NCI-H1417 (cell line): ENCODE measurements at places on chromosomes 1 and 21.

- DNase-seq: no peak
Observed at GRCh38 chr1:100528871-100529270, 9.1 kb upstream of the GPR88 start.

DNA sequence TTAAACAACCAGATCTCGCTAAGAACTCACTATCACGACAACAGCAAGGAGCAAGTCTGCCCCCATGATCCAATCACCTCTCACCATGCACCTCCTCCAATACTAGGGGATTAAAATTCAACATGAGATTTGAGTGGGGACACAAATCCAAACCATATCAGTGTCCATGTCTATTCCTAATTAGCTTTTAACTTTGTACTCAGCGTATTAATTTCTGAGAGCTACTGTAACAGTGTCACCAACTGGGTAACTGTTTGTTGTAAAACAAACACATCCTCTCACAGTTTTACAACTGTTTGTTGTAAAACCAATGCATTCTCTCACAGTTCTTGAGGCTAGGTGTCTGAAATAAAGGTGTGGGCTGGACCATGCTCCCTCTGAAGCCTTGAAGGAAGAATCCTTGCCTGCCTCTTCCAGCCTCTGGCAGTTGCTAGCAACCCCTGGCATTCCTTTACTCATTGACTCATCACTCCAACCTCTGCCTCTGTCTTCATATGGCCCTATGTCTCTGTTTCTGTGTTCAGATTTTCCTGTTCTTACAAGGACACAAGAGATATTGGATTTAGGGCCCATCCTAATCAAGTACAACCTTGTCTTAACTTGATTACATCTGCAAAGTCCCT lies 121.2 kb downstream of the LTN1 start:
- DNase-seq: no peak

DNA sequence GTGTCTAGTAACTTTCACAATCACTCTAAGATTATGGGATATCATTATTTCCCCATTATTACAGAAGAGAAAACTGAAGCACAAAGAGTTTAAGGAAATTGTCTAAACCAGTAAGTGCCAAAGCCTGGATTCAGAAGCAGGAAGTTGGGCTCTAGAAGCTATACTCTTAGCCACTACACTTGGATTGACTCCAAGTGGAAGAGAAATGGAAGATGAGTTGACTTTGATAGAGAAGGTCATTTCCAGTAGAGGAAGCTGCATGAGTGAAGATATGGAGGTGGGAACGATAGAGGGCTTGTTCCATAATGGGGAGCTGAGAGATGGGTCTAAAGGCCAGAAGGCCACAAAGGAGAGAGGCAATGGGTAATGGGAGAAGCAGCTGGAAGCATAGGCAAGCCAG lies 11.7 kb upstream of the TDRD10 start:
- DNase-seq: no peak

GRCh38 chr1:98044766-98045165 lies 123.9 kb upstream of the DPYD start:
- DNase-seq: no peak

GRCh38 chr1:110859062-110859461 lies 13.9 kb upstream of the CD53 start:
- DNase-seq: no peak

DNA sequence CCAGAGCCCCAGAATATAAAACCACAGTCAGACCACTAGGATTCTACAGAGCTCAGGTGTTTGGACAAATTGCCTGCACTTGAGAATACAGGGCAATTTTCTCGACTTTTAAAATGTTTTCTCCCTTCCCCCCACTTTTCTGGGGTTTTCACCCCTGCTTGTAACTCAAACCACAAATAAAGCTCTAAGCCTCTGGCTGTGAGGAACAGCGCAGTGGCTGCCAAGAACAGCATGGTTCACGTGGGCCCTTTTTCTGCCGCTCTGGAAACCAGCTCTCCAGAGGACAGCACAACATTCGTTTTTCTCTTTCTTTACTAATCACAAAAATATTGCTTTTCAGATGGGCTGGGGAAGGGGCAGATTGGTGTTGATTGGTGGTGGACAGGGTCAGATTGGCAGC lies 102.2 kb upstream of the JUN start:
- no peak for DNase-seq

DNA sequence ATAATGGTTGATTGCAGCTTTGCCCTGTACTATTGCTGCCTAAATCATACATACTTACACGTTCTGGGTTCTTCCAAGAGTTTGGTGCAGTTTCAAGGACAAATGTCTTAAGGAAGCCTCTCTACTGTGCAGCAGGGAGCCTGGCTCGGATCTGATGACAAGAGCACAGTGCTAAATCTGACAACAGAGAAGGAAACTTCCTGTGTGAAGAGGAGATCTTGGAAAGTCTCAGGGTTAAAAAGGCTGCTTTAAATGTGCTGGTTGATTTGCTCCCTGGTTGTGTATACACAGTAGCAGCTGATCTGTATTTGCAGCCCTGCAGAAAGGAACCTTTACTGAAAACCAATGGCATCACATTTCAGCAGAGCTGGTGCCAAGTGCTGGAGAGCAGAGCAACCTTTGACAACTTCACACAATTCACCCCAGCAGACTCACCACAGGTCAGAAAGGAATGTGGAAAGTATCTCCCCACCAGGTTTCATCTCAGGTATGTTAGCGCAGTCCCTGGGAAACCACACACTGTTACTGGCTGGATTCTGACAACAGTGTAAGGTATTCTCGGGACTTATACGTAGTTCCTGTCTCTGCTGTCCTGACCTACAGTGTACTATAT lies 355.0 kb upstream of the ESRRG start:
- peak; percentile 24 for DNase-seq

GRCh38 chr1:235011599-235012435 lies 116.8 kb downstream of the TOMM20 start:
- no peak for DNase-seq

DNA sequence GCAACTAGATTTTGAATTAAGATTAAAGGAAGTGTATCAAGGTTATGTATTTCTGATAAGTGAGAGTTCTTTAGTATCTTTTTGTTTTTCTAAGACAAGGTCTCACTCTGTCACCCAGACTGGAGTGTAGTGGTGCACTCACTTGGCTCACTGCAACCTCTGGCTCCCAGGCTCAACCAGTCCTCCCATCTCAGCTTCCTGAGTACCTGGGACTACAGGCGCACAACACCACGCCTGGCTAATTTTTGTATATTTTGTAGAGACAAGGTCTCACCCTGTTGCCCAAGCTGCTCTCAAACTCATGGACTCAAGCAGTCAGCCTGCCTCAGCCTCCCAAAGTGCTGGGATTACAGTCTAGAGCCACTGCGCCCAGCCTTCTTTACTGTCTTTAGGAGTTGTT lies 33.7 kb downstream of the DHX9 start:
- DNase-seq: no peak

- DNase-seq: no peak
Observed at GRCh38 chr1:12490532-12491142, 127.4 kb downstream of the DHRS3 start.

DNA sequence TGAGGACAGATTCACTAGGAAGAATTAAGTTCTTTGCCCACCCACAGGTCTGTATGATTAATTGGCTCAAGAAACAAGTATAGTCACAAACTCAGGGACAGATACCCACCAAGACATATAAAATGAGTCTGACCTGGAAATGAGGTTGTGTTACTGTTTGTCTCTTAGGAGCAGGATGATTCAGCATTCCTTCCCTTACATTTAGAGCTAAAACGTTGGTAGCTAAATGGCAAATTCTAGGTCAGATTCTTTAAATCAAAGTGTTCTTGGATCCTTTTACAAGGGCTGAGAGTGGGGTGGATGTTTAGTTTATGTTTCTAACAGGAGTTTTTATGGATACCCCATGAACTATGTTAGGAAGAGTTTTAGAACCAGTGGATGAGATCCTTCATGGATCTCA lies 4.7 kb downstream of the RIMKLA start:
- no peak for DNase-seq

DNA sequence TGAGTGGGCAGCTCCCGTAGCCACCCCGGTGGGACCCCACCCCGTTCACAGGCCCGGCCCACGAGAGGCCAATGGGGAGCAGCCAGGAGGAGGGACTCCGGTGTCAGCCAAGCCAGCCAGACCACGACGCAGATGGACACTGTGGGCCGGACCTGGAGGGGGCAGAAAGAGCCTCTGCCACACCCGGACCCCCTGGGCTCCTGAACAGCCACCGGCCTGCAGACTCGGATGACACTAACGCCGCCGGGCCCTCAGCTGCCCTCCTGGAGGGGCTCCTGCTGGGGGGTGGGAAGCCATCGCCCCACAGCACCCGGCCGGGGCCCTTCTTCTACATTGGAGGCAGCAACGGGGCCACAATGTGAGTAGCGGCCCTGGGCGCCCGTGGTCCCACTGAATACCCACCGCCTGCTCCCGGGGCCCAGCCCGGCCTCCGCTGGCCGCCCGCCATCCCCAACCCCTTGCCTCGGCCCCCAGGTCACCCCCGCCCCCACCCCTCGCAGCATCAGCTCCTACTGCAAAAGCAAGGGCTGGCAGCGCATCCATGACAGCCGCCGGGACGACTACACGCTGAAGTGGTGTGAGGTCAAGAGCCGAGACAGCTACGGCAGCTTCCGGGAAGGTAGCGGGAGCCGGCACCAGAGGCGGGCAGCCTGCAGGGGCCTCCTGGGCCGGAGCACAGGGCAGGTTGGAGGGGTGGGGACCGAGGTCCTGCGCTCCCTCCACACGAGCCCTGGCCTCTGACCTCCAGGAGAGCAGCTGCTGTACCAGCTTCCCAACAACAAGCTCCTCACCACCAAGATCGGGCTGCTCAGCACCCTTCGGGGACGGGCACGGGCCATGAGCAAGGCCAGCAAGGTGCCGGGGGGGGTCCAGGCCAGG lies 6.5 kb downstream of the TTLL10 start:
- no peak for DNase-seq

DNA sequence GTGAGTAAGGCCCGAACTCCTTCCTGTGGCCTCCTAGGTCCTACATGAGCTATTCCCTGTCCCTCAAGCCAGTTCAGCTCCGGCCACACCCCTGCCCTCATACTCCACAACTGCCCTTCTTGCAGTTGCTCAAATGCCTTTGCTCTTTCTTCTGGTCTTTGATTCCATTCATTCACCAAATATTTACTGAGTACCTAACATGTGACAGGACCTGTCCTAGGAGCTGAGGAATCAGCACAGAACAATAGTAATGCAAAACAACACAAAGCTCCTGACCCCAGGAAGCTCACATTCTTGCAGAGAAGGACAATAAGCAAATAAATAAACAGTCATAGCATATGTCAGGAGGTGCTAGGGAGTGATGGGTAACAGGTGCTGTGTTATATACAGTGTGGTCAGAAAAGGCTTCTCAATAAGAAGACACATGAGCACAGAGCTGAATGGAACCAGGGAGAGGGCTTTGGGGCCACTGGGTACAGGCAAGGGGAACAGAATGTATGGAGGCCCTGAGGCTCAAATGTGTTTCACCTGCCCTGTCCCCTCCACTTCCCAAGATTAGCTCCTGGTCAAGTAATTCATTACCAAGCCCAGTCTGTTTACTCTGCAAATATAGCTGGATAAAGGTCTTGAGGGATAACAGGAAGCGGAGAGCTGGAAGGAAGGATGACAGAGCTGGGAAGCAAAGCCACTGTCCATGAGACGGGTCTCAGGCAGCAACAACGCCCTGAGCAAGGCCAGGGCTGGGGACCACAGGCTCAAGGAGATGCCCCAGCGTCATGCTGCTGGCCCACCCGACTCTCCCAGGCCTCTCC lies 145.1 kb downstream of the CSMD2 start:
- DNase-seq: no peak

DNA sequence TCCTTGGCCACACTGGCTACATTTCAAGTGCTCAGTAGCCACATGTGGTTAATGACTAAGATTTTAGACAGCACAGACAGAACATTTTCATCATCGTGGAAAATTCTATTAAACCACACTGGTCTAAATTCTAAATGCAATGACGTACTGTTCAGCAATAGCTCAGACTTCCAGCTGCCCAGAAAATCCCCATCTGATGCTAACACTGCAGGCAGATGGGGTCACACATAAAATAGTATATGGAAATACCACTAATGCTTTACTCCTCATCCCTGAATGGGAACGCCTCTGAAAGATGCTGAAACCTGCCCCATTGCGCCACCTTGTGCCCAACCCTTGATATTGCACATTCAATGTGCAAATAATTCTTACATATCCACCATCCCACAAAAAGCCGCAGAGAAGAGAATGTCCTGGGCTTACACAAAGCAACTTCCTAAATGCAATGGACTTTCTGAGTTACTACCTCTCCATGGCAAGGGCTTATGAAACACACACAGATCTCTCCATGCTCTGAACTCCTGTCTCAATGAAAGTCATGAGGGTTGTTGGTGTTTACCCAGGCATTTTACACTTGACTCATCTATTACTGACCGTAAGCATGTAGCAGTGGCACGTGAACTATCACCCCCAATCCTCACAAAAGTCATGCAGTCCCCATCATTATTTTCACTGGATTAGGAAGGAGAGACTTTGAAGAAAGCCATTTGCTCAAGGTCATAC lies 20.3 kb upstream of the SLC5A9 start:
- peak; percentile 85 for DNase-seq

GRCh38 chr1:245501633-245502032 lies 346.8 kb downstream of the KIF26B start:
- no peak for DNase-seq

- DNase-seq: no peak
Observed at GRCh38 chr1:119391749-119392148, 23.2 kb downstream of the HAO2 start.

- peak; percentile 68 for DNase-seq
Observed at GRCh38 chr1:147611021-147611426, 59.3 kb downstream of the ACP6 start.

- no peak for DNase-seq
Observed at GRCh38 chr1:151729966-151730291, 8.6 kb downstream of the RIIAD1 start.

DNA sequence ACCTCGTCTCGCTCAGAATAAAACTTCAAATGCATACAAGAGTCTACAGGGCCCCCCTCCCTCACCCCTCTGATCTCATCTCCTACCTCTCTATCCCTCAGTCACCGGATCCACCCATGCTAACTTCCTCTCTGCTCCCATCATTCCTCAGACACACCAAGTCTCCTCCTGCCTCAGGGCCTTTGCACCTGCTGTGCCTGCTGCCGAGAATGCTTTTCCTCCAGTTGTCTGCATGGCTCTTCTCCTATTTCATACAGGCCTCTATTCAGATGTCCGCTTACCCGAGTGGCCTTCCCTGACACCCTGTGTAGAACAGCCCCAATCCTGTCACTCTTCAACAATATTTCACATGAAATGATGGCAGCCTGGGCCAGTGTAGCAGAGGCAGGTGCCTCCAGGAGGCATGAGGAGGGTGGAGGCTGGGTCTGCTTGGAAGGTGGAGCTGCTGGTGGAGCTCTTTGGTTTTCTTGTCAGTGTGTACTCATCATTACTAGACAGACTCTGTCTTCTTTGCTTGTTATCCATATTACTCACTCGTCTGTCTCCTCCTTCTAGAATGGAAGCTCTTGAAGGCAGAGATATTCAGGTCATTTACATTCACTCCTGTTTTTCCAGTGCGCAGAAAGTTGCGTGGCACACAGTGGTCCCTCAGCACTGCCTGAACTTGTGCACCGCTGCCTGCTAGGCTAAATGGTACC lies 4.2 kb downstream of the SH2D2A start:
- DNase-seq: no peak

DNA sequence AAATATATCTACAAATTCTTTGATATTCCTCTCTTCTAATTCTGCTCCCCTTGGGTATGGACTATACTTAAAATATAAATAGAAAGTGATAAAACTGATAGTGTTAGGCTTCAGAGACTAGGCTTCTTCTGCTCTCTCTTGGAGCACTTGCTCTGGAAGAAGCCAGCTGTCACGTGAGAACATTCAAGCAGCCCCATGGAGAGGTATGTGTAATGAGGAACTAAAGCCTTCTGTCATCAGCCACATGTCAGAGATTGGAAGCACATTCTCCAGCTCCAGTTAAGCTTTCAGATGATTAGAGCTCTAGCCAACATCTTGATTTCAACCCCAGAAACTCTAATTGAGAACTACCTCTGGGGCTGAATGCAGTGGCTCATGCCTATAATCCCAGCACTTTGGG lies 34.3 kb downstream of the XKR8 start:
- no peak for DNase-seq
